GM03348 (cell line): ENCODE measurements at places on chromosomes 1 and 21.

- DNase-seq, result no peak
These were observed 113.5 kb downstream of the RPS6KC1 start for GRCh38 chr1:213164561-213164960.

DNA sequence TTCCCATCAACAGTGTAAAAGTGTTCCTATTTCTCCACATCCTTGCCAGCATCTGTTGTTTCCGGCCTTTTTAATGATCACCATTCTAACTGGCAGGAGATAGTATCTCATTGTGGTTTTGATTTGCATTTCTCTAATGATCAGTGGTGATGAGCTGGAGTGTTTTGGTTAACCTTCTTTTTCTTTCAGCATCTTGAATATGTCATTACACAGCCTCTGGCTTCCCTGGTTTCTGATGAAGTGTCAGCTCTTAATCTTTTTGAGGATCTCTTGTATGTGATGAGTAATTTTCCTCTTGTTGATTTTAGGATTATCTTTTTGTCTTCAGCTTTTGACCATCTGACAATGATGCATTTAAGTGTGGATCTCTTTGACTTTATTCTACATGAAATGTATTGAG, 133.2 kb upstream of the GRIK3 start:
- DNase-seq, result no peak

DNA sequence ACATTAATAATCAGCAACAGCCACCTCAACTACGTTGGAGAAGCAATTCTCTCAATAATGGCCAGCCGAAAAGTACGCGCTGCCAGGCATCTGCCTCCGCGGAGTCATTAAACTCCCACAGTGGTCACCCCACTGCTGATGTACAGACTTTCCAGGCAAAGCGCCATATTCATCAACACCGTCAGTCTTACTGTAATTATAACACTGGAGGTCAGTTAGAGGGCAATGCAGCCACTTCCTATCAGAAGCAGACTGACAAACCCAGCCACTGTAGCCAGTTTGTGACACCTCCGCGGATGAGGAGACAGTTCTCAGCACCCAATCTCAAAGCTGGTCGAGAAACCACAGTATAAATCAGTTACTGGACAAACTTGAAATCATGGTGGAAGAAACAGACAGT, 93.9 kb downstream of the KIF1B start:
- no peak for DNase-seq

- no peak for DNase-seq
These were observed 53.5 kb upstream of the SELENON start for GRCh38 chr1:25746299-25747045.

- DNase-seq, result no peak
These were observed 33.3 kb downstream of the RRAGC start for GRCh38 chr1:38826262-38826661.

DNA sequence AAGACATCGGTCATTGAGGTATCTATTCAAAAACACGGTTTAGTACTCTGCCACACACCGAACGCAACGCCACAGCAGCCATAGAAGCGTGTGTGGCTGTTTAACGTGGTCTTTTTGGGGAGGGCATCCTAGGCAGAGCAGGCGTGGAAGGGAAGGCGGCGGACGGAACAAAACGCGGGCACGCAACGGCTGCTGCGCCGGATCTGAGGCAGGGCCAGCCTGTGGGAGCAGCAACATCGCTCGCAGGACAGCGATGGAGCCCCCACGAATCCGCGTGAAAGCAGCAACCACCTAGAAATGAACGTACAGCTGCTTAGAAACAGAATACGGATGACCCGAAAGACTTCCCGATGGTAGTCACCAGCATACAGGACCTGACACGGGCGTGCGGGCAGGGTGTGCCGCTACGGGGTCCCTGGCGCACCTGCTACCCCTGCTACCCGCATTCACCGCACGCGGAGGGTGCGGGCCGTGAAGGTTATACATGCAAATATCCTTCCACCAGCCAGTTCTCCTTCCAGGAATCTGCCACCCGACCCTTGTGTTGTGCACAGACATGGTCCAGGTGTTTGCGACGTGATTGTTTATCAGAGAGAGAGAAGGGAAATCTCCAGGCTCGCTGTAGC, 114.4 kb upstream of the COL6A1 start:
- DNase-seq, result no peak

- DNase-seq, result no peak
These were observed 63.2 kb downstream of the PRKAB2 start for GRCh38 chr1:147109041-147109440.

DNA sequence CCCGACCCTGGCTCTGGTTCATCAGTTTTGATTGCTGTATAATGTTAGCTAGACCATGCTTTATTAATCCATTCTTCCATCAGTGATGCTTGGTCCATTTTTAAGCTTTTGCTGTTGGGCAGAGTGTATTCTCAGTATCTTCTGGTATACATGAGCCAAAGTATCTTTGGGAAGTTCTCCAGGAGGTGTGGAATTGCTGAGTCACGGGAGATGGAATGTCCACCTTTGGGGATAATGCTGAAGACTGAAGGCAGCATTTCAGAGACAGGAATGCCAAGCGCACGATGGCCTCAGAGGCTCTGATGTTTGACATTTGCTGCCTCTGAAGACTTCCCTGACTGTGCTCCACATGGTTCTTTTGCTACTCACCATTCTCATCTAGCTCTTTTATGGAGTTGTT, 266.3 kb upstream of the KAZN start:
- DNase-seq, result no peak

DNA sequence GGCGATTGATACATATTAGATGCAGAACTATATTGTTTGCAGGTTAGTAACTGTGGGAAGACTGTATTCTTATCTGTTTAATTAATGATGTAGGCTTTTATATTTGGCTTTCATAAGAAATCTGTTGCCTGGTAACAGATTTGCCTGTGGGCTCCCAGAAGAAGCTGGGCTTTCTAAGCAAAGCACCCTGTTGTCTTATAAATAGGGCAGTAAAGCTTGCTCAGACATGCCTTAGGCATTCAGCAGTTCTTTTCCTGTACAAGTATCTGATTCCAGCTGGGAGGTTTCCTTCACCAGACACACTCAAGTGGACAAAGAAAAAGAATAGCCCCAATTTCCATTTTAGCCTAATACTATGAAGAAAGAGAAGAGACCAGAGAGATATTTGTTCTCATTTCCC, 524.0 kb downstream of the LRRIQ3 start:
- DNase-seq, result no peak
